ENCODE measurements at places on chromosomes 5 and 9.

DNA sequence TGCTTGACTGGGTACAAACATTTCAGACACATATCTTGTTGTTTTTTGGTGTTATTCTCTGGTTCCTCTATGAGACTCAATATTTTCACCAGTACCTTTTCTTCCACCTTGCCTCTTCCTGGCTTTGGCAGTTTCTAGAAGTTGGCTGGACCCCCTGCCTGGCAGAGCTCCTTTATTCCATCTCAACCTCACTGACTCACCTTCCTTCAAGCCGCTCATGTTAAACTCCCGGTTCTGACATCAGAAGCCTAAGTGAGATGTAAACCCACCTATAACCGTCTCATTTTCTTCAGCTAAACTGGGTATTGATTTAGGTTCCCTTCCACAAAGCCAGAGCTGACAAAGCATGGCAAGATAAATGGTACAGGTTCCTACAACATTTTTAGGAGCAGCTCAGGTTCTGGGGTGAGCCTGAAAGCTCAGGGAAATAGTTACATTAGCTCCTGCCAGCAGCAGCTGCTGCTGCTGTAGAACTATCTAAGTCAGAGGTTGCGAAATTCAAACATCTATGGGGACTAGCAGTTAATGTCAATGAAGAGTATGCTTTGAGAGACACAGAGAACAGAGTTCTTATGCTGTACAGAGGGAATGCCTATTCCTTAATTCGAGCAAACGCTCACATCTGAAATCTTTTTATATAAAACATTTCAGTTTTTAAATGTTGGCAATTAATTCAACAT is 197.1 kb upstream of the NR3C1 start:
- no peak for DNase-seq

DNA sequence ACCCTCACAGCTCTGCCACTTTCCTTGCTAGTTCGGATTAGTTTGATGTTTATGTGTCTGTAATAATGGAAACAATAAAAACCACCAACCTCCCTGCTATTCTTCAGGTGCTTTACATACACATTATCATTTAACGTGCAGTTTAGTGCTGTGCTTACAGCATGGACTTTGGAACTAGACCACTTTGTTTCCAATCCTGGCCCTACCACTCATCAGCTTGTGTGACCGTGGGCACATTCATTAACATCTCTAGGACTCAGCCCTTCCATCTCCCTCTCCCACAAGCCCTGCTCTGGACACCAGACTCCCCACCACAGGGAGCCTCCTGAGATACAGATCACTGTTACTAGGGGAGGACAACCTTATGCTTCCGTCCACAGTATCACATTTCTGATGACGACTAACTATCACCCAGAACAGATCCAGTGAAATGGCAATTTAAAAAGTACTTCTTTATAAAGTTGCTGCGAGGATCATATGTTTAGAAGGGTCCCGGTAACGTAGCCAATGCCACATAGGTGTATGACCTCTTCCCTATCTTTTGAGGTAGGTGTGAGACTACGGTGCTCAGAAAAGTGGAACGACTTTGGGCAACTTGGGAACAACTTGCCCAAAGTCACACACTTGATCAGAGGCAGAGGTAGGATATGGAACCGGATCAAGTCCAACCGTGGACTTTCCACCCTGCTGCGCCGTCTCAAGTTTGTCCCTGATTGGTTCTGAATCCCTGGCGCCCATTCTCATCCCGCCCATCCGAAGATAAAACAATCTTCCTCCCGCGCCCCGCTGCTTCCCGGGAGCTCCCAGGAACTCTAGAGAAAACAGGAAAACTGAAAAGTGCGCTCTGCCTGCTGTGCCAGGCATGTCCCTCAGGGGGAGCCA is 132.4 kb upstream of the NIPBL start:
- no peak for DNase-seq

GRCh38 chr5:66814146-66814991 is 218.2 kb downstream of the MAST4 start:
- DNase-seq: no peak

DNA sequence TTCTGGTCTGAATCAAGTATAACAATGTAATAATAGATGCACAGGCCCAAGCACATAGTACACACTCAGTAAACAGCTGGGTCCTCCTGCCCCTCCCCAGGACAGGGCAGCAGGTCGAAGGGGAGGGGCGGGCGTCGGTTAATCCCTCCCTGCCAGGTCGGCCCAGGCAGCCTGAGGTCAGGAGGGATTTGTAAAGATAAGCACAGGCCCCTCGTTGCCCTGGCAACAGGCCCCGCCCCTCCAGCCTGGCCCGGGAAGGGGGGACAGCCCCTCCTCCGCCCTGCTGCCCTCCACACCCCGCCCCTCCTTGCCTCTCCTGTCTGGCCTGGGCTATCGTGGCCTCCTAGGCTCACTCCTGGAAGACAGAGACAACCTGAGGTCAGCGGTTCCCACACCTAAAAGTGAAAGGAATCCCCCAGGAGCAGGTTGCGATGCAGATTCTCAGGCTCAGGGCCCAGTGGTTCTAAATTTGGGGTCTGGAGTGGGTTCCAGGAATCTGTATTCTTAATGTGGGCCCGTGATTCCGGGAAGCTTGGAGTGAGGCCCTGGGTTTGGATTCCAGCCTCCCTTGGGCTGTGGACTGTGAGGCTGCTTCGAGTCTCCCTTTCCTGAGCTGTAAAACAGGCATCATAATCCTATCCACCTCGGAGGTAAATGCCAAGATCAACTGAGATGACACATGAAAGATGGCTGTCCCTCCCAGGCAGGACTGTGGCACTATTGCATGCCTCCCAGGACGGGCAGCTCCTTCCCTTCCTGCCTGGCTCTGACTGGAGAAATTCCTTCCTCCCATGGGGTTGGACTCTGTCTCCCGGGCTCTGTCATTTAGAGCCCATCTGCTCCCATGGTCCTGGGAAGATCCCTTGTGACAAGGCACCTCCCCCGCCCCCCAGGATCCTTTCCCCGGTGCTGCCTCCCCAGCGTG is 4.4 kb downstream of the CRB2 start:
- no peak for DNase-seq

DNA sequence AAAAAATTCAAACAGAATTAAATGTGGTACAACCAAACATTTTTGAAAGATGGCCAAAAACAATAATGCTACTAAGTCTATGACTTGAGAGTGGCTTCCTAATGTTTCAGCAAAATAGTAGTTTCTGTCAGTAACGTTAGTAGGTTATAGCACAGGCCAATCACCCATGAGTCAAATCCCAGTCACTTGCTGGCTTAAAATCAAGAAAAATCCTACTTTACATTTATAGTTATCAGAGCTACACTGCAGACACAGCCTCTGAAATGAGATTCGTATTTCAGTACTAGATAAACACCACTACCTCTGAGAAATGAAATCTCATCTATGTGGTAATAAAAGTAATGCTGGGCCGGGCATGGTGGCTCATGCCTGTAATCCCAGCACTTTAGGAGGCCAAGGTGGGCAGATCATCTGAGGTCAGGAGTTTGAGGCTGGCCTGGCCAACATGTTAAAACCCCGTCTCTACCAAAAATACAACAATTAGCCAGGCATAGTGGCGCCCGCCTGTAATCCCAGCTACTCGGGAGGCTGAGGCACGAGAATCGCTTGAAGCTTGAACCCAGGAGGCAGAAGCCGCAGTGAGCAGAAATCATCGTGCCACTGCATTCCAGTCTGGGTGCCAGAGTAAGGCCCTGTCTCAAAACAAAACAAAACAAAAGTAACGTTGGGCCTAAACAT is 6.1 kb downstream of the ZDHHC21 start:
- DNase-seq: no peak

GRCh38 chr5:167507463-167508233 is 783.8 kb upstream of the WWC1 start:
- DNase-seq: no peak

GRCh38 chr5:151067632-151068432 is 13.0 kb downstream of the TNIP1 start:
- DNase-seq: no peak

- DNase-seq: no peak
Observed at GRCh38 chr9:23850242-23850689, 24.2 kb upstream of the ELAVL2 start.

DNA sequence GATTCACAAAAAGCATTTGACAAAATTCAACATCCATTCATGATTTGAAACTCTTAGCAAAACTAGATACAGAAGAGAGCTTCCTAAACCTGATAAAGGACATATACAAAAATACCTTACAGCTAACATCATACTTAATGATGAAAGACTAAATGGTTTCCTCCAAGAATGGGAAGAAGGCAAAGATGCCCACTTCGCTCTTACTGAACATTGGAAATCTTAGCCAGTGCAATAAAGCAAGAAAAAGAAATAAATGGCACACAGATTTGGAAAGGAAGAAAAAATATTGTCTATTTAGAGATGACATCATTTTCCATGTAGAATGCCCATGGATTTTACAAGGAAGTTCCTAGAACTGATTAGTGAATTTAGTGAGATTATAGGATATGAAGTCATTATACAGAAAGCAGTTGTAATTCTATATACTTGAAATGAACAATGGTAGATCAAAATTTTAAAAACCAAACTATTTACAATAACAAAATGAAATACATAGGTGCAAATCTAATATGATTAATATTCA is 64.4 kb downstream of the NAA35 start:
- no peak for DNase-seq

DNA sequence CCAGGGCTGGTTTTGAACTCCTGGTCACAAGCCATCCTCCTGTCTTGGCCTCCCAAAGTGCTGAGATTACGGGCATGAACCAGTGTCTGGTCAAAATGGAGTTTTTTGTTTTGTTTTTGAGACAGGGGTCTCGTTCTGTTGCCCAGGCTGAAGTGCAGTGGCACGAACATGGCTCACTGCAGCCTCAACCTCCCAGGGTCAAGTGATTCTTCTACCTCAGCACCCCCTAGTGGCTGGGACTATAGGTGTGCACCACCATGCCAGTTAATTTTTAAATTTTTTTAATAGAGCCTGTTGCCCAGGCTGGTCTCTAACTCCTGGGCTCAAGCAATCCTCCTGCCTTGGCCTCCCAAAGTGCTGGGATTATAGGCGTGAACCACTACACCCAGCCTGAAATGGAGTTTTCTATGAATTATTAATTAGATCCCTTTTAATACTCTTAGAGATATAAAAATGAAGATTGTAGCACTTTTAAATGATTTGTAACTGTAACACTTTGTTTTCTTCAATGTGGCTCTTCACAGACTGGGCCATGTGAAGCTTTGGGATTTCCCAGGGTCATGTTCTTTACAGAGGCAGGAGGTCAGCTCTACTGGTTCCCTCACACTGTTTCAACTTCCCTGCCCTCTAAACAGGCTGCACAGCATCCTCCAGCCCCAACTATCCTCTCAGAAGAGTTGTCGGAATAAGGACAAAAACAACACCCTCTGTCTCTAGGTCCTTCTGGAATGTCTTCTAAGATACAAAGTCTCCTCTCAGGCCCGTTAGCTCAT is 32.7 kb upstream of the SPARC start:
- no peak for DNase-seq

DNA sequence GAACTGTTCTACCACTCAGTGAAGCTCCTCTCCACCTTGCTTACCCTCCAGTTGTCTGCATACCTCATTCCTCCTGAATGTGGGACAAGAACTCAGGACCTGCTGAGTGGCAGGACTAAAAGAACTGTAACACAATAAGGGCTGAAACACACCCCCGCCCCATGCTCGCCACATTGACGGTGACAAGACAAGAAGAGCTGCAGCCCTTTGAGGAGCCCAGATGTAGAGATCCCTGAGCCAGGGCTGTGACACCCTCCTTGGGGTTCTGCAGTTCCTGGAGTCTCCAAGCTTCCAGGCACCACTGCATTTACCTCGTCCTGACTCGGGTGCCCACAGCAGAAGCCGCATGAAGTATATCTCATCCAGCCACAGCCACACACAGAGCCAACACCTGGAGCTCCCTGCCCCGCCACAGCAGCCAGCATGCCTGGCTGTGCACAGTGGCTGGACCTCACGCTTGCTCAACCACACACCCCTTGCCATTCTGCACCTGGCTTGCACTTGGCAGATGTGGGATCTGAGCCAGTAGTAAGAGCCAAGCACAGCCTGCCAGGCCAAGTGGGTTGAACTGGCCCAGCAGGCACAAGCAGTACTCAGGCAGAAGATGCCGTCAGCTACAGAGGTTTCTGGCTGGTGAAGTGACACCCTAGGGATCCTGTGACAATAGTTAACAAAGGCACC is 166.1 kb downstream of the RNF180 start:
- DNase-seq: no peak

GRCh38 chr5:159642379-159642778 is 273.9 kb upstream of the ADRA1B start:
- no peak for DNase-seq

- no peak for DNase-seq
Observed at GRCh38 chr9:114723931-114724330, 41.9 kb upstream of the TEX48 start.

DNA sequence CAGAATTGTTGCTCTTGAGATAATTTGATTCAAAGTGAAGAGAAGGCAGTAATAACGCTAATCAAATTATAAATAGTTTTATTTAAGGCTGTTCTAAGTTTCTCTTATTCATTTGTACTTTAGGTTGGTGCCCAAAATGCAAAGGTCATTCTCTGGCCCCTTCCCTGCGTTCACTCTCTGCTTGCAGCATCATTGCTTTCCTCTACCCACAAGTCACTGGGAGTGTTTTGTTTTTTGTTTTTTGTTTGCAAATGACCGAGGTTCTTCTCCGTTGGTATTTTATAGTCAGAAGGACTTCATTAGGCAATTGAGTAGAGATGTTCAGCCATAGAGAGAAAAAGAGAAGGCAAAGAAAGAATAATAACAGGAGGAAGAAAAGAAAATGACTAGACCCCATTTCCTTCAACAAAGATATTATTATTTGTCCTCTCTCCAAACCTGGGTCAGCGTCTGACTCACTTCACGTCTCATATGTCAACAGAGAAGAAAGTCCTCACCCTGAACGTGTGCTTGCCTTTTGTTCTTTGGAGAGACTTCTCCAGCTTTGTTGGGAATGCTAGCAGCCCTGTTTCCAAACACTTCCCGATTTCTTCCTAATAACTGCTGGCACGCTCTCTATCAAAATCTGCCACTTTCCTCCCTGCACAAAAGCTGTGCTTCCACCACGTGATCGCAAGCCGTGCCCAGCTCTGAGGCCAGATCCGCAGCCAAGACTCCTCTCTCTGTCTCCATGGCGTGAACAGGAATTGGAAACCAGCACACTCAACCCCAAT is 119.8 kb downstream of the EBF1 start:
- DNase-seq: no peak

GRCh38 chr9:86349271-86349670 is 4.9 kb downstream of the TUT7 start:
- no peak for DNase-seq

GRCh38 chr5:39148983-39149534 is 70.3 kb downstream of the FYB1 start:
- DNase-seq: no peak

- DNase-seq: no peak
Observed at GRCh38 chr9:33187519-33188218, 20.5 kb upstream of the B4GALT1 start.

- no peak for DNase-seq
Observed at GRCh38 chr9:111952559-111952958, 55.9 kb downstream of the UGCG start.
